ENCODE measurements at places on chromosomes 4 and X.

- no peak for DNase-seq
Measured at GRCh38 chr4:158513256-158513655, 8.4 kb upstream of the RXFP1 start.

DNA sequence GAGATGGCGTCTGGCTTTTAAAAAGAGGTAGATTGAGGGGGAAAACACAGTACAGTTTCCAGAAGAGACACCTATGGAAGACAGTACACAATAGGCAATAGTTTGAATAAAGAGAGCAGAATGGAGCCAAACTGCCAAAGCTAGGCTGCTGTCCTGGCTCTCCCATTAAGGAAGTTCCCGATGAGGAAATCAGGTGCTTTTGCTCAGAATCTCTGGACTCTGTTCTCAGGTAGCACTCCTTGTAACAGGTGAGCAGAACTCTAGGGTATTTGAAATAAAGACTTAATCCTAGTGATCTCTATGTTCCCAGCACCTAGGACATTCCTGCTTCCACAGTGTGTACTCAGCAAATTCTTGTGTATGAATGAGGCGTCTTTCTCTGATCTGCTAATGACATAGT is 1.6 kb downstream of the EGF start:
- no peak for DNase-seq

GRCh38 chr4:40262077-40262528 is 65.3 kb downstream of the RHOH start:
- no peak for DNase-seq

GRCh38 chr4:52961666-52962412 is 99.7 kb downstream of the RASL11B start:
- DNase-seq = no peak

DNA sequence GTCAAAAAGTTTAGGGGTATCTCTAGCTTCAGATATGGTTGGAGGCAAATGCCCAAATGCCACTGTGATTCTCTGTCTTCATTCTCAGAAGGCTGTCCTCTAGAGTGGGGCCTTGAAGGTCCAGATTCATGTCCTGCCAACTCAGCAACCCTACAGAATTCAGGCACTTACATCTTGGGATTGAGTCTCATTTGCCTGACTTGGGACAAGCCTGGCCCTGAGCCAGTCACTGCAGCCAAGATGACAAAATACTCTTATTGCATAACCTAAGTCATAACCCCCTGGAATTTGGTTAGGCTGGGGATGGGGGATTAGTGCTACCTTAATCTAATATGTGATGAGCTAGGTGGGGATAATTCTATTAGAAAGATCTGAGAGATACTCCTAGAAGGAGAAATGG is 100.5 kb downstream of the AREG start:
- DNase-seq = peak; percentile 32

GRCh38 chrX:53362449-53362848 is 60.0 kb downstream of the SMC1A start:
- DNase-seq = no peak

Measured in EL (cell line).